ENCODE measurements at places on chromosomes 11 and 22.

GRCh38 chr11:81870066-81870412 lies 863.6 kb downstream of the FAM181B start:
- no peak for DNase-seq

DNA sequence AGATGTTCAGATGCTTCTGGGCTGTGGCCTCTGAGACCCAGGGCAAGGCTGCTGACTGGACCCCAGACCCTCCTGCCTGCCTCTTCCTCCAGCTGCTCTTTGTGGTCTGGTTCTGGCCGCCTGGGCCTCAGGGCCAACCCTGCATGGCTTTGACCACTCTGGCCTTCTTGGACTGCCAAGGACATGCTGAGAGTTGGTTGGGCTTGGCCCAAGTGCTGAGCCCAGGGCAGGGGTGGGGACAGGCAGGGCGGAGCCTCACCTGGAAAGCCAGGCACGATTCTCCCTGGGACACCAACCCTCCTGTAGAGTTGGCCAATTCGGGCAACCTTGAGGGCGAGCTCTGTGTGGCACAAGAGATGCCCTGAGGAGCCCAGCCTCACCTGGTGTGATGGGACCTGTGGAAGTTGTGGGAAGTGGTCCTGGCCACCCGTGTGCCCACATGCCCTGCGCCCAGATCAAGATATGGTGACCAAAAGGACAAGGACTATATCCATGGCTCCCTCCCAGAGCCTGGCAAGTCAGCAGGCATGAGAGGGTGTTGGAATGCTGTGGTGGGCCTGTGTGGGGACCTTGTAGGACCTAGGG lies 11.6 kb downstream of the TANGO2 start:
- no peak for DNase-seq

DNA sequence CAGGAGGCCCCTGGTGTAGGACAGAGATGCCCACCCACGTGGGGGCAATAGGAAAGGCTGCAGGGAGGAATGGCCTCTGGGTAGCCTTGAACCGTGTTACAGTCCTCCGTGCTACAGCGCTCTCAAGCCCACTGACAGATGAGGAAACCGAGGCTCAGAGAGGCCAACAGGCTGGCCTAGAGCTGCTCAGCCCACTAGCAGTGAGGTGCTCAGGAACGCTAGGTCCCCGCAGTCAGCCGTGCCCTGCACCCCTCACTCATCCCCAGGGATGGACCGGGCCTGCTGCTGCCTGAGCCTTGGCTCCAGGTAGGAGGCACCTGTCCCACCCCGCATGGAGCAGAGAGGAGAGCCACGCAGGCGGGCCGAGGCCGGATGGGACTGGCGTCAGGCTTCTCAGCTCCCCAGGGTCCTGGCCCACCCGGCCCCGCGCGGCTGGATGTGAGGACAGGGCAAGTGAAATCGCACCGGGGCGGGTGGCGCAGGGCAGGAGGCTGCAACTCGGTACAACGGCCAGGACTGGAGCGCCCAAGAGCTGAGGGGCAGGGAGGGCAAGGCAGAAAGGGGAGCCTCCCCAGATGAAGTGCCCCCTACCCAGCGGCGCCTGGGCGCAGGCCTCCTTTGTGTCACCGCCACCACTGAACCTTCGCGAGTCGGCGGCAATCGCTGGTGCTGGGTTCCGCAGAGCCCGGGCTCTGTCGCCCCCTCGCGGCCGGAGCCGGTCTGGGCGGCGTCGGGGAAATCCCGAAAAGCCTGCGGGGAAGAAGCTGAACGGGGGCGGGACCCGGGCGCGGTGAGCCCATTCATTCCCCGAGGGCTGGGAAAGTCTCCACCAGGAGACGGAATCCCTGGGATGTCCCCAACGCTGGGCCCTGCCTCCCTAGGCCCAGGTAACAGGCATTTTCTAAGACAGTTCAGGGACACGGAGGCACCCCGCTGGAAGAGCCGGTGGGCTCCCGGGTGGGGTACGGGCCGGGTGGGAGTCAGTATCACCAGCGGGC lies 8.4 kb upstream of the SLC2A11 start:
- DNase-seq = peak; percentile 94

DNA sequence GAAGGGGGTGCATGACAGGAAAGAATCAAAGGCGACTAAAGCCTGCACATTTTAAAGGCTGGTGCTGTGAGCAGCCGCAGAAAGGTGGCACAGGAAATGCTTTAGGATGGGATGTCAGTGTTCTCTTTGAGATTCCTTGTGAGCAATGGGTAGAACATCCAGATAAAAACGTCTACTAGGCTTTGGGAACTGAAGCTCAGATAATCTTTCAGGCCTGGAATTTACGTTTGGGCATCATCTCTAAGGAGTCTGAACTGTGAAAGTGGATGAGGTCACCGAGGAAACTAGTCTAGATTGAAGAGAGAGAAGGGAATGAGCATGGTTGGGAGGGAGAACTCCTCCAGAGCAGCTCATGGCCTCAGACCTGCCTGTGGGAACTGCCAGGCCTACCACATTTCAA lies 65.7 kb downstream of the FLI1 start:
- no peak for DNase-seq

DNA sequence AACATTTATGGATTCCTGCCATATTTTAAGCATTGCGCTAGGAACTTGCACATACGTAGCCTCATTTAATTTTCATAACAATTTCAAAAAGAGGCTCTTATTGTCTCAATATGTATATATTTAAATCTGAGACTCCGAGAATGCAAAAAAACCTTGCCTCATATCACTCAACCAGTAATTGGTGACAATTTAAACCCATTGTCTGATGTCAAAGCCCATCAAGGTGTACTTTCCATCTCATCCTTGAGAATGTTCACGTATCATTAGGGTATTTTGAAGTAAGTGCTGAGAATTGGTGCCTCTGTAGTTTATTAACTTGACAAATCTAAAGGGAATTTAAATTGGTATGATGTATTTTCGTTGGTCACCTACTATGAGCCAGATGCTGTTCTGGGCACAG lies 136.5 kb downstream of the FAM76B start:
- no peak for DNase-seq

DNA sequence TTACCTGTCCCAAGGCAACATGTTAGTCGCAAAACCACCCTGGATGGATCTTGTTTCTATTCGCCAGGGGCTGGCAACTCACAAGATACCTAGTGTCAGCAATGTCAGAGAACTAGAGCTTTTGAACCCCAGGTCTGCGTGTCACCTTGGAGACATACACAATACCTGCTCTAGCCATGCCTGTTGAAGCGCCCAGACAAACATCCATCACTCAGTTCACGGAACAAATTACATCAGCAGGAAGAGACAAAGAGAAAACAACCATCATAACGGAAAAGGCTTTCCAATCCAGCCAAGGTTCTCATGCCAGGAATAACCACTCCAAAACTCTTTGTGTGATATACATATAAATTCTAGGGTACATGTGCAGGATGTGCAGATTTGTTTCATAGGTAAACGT lies 2.2 kb downstream of the CD59 start:
- DNase-seq = no peak

DNA sequence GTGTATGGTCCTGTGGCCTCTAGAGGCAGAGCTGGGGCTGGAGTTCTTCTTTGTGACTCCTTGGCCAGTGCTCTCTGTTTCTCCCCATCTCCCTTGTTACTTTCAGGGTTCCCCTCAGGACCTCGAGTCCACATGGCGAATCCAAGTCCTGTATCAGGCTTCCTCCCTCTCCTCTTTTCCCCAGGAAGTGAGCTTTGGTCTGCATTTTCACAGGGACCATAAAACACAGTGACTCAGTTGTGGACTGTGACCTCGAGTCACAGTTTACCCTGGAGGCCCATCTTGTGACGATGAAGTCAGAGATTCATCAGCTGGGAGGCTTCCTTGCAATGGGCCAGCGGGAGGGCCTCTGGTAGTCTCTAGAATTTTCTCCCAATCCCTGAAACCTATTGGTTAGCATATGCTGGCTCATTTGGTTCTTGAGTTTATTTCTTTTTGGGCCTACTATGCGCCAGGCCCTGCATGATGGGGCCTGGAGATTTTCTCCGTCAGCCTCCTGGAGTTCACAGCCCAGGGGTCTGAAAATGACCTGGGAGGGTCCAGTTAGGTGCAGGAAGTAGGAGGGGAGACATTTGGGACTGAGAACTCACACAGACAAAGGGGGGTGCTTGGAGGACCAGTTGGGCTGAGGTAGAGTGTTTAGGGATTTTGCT lies 100.8 kb downstream of the KIAA1671 start:
- DNase-seq = no peak

- no peak for DNase-seq
Observed at GRCh38 chr11:67167091-67167490, 48.0 kb downstream of the KDM2A start.

- peak; percentile 75 for DNase-seq
Observed at GRCh38 chr22:50146439-50147238, 23.9 kb upstream of the PANX2 start.

DNA sequence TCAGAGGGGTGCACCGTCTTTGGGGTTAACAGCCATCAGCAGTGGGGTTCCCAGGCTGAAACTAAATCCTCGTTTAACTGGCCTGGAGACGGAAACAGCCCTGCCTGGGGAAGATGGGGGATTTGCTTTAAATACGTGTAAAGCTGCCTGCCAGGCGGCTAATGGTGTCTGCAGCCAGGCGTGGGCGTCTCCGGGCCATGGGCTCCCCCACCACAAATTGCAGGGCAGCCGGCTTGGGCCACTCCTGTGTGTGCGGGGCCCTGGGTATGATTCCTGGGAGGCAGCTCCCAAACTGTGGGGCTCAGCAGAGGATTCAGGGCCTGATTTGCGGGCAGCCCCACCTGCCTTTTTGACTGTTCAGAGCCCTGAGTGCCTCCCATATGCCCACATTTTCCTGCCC lies 110.5 kb downstream of the KCNQ1 start:
- DNase-seq = no peak

DNA sequence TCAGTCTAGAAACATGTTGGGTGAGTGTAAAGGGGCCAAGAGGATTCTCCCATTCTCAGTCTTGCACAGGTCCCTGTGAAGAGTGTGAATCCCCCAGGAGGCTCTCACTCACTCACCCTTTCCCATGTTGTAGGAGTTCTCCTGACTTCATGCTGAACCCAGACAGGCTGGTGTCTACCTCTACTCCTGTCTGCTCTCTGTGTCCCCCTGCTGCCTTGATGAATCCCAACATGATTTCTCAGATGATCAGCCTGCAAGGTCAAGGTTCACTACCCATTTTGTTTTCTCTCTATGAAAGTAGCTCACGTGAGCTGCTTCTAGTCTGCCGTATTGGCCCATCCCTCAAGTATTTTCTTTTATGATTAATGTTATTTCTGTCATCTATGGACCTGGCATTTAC lies 500.6 kb downstream of the ETS1 start:
- no peak for DNase-seq

DNA sequence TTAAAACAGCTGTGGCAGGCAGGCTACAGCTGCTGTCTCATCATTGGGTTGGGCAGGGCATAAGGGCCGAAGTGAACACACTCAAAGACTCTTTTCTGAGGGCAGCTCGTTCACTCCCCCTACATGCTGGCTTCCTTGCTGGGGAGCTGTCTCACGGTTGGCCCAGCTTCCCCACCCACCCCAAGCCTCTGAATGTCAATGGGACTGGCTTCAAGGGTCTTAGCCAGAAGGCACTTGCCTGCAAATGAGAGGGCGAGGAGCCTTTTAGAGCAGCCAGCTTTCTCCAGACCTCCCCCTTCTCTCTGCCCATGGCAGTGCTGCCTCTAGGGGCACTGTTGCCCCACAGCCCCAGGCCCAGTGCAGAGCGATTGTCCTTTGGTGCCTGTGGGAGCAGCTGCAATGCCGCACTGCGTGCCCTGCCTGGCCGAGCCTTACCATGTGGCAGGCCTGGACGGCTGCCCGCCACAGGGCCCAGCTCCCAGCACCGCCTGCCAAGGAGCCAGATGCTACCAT lies 94.7 kb upstream of the RASSF10 start:
- peak; percentile 36 for DNase-seq

GRCh38 chr11:34268906-34269430 lies 88.8 kb downstream of the ABTB2 start:
- DNase-seq = no peak

DNA sequence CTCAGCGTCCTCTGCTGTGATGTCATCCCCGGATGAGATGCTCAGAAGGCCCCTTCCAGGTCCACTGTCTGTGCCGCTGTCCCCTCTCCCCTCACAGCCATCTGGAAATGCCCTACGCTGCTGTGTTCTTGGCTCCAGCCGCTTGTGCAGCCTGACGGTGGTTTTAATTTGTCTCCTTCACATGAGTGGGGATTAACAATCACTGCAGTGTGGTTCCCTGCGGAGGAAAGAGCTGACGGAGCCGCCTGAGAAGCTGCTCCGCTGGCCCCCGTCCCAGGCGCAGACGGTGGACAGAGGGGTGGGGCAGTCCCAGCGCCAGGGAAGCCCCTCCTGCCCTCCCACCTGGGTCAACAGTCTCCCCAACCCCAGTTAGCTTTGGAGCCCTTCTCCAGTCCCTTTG lies 67.5 kb upstream of the PHF21B start:
- DNase-seq = no peak

- no peak for DNase-seq
Observed at GRCh38 chr11:12806113-12806512, 131.9 kb downstream of the TEAD1 start.

DNA sequence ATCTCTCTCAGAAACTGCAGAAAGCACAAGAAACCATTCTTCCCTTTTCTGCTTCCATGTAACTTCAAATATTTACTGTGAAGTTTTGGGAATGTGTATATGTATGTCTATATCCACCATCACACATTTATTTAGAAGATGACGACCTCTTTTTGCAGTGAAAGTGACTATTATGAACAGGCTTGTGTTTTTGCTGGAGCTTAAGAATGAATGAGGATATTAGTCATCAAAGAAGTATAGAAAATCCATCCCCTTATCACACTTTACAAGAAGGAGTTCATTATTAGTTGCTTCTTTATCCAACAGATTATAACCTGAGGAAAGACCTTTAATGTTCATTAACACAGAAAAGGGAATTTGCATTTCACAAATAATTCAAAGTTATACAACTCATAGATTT lies 21.1 kb upstream of the SLC5A12 start:
- DNase-seq = no peak

DNA sequence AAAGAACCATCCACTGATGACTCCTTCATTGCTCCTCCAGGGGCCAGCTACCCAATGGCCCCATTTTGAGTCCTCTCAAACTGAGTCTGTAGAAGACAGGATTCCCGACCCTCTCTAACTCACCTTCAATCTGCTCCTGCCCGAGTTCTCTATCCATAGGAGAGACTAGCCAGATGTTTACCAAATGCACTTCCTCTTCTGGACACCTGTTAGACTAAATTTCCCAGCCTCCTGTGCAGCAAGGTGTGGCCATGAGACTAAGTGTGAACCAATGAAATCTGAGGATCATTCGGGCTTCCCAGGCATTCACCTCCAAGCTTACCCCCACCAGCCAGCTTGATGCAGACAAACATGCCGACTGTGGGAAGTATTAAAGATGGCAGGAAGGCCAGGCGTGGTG lies 7.6 kb downstream of the PISD start:
- DNase-seq = no peak

Measured in Calu3 (cell line).